ENCODE measurements at places on chromosomes 1 and 21. TPM values are rescaled to one million over a fixed set of nuclear protein-coding genes. Genes with fewer than 3 reads are reported as not detected.

The ARHGAP30 gene
- total RNA-seq = not detected

The FAAH gene
- 1.0 TPM for total RNA-seq

The LRRC39 gene
- 0.15 TPM for total RNA-seq

The GUCA2A gene
- total RNA-seq = not detected

The GRIK3 gene
- not detected for total RNA-seq

The KCNA2 gene
- total RNA-seq = not detected

The CCSAP gene
- 6.1 TPM for total RNA-seq

The ELF3 gene
- 0.17 TPM for total RNA-seq

The ST6GALNAC5 gene
- total RNA-seq = 0.15 TPM

The LEFTY1 gene
- not detected for total RNA-seq

The LRRC53 gene
- total RNA-seq = not detected

The SPOCD1 gene
- 29.9 TPM for total RNA-seq
